ENCODE measurements at places on chromosomes 2 and 18.

DNA sequence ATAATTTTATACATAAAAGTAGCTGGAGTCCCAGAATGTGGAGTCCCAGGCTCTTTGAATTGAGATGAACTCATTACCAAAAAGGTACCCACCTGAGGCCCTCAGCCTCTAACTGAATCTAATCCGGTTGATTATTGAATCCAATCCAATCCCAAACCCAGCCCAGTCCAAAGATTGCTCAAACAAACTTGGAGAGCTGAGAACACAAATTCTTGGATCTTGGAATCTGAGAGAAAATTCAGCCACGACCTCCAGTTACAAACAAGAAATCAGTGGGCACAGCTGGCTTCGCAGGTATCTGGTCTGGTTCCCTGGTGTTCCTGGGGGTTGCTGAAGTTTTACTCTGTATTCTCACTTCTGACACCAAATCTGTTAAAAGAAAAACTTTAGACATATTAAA, 28.4 kb upstream of the RHOB start:
- no peak for DNase-seq
- H3K27ac ChIP-seq, result peak overlapping the region; percentile 50
- no peak overlapping the region for H3K4me3 ChIP-seq
- H3K36me3 ChIP-seq, result no peaks in the 10 kb centered on the region
- no peaks in the 10 kb centered on the region for H3K27me3 ChIP-seq
- peaks cover 3% of the 10 kb centered on the region for H3K4me1 ChIP-seq

- peak; percentile 73 for DNase-seq
- no peak overlapping the region for H3K27ac ChIP-seq
- no peaks in the 10 kb centered on the region for H3K36me3 ChIP-seq
- no peak overlapping the region for H3K4me3 ChIP-seq
- H3K4me1 ChIP-seq, result peaks cover 13% of the 10 kb centered on the region
Observed at GRCh38 chr2:86221066-86221684, 21.9 kb downstream of the MRPL35 start.

DNA sequence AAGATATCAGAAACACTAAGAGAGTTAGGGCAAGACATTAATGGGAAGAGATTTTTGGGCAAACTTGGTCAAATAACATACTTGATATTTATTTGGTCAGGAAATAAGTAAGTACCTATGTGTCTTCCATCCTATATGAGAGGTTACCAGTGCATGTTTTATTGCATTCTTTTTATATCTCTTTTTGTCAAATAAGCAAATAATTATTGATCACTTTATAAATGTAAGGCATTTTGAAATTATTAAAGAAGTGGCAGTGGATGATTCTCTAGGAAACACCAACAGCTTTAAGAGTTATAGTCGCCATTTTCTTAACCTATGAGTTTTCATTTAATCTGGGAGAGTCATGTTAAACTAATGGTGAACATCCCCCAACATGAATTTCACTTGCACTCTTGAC, 453.3 kb downstream of the MEIS1 start:
- H3K27me3 ChIP-seq, result no peaks in the 10 kb centered on the region
- no peak for DNase-seq
- H3K36me3 ChIP-seq, result no peaks in the 10 kb centered on the region
- peak overlapping the region; percentile 78 for H3K27ac ChIP-seq

DNA sequence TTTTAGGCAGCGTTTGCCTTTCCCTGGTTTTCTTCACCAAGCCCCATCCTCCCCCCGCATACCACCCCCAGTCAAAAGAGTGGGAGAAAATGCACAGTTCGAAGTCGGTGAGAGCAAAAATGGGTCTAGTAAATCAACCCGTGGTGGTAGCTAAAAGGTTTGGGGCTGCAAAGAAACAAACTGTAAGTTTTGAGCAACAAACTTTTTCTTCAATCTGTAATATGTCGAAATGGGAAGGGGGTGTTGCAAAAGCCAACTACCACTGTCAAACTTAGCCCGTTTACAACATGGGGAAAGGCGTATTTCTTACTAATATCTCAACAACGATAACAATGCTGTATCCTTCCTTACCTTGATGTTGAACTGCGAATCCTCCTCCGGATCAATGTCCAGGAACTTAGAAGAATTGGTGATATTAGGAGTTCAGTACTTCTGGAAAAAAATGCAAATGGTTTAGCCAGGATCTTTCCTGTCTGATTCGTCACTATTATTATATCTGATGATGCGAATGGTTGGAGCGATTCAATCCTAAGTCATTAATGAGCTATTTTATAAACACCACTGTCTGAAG, 2.4 kb upstream of the SATB2 start:
- peaks cover 67% of the 10 kb centered on the region for H3K27me3 ChIP-seq
- peak overlapping the region; percentile 58 for H3K4me3 ChIP-seq
- H3K36me3 ChIP-seq, result no peaks in the 10 kb centered on the region
- peak overlapping the region; percentile 75 for H3K27ac ChIP-seq
- DNase-seq, result no peak

GRCh38 chr2:98543842-98544241, 64.5 kb downstream of the COA5 start:
- no peaks in the 10 kb centered on the region for H3K27me3 ChIP-seq
- no peaks in the 10 kb centered on the region for H3K4me1 ChIP-seq
- no peak for DNase-seq
- no peak overlapping the region for H3K27ac ChIP-seq

DNA sequence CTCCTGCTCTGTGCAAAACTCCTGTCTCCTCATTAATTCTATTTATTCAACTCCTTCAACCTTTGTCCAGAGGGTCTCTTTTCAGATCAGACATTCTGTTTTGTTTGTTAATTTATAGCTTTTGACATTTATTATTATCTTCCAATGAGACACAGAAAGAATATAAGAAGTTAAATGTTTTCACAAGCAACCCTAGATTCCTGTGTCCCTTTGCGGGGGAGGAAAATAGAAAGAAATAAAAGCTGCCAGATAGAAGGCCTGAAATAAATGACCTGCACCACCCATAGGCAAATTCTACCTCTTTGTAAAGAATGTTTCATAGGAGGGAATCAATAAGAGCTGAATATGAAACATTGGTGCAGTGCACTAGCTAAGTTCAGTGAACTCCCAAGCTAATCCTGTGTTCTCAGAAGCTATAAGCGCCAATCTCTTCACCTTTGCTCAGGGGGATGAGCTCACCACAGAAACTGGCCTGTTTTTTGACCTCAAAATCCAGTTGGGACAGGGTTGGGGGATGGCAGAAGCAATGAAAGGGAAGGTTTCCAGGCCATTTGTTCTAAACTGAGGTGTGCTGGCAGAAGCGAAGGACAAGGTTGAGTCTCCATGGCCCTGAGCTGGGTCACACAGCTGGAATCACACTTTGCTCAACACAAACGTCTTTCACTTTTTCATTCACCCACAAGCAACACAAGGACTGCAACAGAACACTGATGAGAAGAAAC, 258.6 kb downstream of the NRXN1 start:
- peak overlapping the region; percentile 17 for H3K27ac ChIP-seq
- H3K36me3 ChIP-seq, result no peaks in the 10 kb centered on the region
- DNase-seq, result peak; percentile 7
- H3K27me3 ChIP-seq, result no peaks in the 10 kb centered on the region
- H3K4me1 ChIP-seq, result peaks cover 8% of the 10 kb centered on the region

DNA sequence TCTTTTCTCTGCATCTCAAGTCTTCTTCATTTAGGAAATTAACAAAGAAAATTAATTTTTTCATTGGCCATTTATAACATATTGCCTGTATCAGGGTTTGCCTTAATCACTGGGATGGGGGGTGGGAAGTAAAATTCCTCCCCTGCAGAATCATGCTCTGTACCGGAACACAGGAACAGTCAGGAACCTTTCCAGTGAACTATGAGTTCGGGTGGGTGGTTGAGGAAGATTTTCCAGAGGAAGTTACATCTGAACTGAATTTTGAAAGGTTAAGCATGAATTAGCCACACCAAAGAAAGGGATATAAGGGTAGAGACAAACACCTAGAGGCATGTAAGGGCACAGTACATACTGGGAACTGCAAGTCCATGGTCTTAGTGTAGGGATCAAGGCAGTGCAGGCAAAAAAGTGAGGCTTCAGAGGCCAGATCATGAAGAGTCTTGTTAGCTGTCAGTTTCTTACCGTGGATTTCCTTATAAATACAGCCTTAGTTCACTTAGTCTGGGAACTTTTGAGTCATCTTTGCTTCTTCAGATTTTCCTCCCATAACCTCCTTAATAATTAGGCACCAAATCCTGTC, 55.6 kb downstream of the FAM117B start:
- H3K4me3 ChIP-seq, result no peak overlapping the region
- no peak for DNase-seq
- peak overlapping the region; percentile 42 for H3K27ac ChIP-seq

DNA sequence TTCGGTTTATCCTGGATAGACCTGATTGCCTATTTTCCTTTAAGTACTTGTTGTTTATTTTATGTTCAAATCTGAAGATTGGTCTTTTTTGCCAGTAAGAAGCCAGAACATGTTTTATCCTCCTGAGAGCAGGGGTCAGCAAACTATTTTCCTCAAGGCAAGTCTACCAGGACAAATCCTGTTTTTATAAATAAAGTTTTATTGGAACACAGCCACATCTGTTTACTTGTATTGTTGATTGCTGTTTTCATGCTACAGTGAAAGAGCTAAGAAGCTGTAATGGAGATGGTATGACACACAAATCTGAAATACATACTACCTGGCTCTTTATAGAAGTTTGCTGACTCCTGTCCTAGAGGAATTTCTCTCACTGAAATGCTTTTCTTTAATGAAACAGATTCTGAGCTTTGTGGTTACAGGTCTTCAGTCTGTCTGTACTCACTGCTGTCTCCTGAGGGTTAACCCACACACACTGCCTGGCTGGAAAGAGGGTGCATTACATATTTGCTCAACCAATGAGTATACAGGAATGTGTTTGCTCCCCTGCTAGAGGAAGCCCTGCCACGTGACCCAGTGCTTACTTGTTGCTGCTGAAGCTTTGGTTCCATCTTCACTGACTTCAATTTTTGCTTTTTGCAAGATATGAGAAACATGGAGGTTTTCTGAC, 22.6 kb downstream of the MRPL44 start:
- no peaks in the 10 kb centered on the region for H3K27me3 ChIP-seq
- no peak overlapping the region for H3K27ac ChIP-seq
- H3K36me3 ChIP-seq, result no peaks in the 10 kb centered on the region
- H3K4me3 ChIP-seq, result no peak overlapping the region
- H3K4me1 ChIP-seq, result no peaks in the 10 kb centered on the region

DNA sequence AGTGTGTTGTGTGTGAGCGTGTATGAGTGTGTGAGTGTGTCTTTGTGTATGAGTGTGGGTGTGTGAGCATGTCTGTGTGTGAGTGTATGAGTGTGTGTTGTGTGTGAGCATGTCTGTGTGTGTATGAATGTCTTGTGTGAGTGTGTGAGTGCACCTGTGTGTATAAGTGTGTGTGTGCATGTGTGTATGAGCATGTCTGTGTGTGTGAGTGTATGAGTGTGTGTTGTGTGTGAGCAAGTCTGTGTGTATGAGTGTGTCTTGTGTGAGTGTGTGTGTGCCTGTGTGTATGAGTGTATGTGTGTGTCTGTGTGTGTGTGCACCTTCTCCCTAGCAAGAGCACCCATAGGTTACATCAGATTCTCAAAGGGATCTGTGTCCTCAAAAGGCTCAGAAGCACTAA, 28.5 kb upstream of the TNS1 start:
- peaks cover 20% of the 10 kb centered on the region for H3K27me3 ChIP-seq
- no peak overlapping the region for H3K4me3 ChIP-seq
- H3K36me3 ChIP-seq, result no peaks in the 10 kb centered on the region
- H3K27ac ChIP-seq, result no peak overlapping the region

DNA sequence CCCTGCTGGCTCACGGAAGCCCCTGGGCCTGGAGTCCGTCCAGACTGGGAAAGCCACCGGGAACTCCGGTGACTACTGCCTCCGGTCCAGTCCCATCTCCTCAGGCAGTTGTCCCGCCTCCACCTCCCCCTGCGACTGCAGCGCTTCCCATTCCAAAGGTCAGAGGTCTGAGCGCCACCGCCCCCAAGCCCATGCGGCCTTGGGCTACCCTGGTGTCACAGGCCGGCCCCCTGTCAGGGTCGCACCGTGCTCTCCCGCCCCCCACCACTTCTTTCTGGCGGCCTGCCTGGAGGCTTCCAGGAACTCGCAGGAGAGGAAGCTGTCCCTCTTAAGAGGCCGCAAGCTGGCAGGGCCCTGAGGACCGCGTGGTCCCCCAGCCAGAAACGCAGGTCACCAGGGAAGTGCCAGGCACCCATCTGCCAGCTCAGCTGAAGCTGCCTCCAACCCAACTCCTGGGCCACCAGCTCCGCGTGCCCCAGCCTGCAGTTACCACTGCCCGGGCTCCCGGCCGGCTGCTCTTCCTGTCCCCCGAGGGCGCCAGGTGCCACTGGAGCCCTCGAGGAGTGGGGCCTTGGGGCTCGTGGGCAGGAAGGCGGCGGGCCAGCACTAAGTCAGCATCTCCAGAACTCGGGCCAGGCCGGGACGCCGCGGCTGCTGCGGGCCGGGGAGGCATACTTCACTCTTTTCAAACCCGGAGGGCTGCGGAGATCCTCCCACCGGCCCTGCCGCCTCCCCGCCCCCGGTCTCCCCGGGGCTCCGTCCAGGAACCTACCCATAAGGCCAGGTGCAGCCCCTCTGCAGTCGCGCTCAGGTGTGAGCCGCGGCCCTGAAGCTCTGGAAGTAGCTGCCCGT, 83.3 kb upstream of the POMC start:
- H3K4me3 ChIP-seq, result peak overlapping the region; percentile 86
- no peaks in the 10 kb centered on the region for H3K27me3 ChIP-seq
- peak overlapping the region; percentile 98 for H3K27ac ChIP-seq
- H3K36me3 ChIP-seq, result no peaks in the 10 kb centered on the region

DNA sequence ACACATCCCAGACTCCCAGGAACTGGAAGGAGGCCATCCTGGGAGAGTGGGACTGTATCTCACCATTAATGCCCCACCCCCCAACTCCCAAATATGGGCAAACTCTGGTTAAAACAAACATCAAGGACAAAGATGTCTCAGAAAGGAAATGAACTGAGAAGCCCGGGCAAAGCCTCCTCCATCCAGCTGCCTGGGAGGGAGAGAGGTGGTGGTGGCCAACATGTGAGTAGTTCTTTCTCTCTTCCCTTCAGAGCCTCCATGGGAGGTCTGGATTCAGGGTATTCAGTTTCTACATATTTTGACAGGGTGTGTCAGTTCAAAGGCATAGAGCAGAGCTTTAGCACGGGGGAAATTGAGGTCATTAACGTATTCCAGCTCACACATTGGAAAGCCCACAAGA, 57.5 kb downstream of the CXCR4 start:
- DNase-seq, result no peak
- H3K4me1 ChIP-seq, result peaks cover 4% of the 10 kb centered on the region
- no peaks in the 10 kb centered on the region for H3K27me3 ChIP-seq
- H3K27ac ChIP-seq, result no peak overlapping the region
- H3K36me3 ChIP-seq, result no peaks in the 10 kb centered on the region

All from hepatocyte (in vitro differentiated cells).